ENCODE measurements at places on chromosomes 6 and 20. TPM values are rescaled to one million over a fixed set of nuclear protein-coding genes. Genes with fewer than 3 reads are reported as not detected.
A peak's percentile ranks its signal among the peaks of the same experiment; 100 is the strongest.

HLA-F gene
- total RNA-seq: 359 TPM

C6orf52 gene
- total RNA-seq: not detected

RSPO3 gene
- 1.9 TPM for total RNA-seq

FERMT1 gene
- 12.4 TPM for total RNA-seq

OARD1 gene
- 40.4 TPM for total RNA-seq

VIP gene
- 12.1 TPM for total RNA-seq

- no peak for DNase-seq
Observed at GRCh38 chr6:160253714-160254113, 4.9 kb downstream of the SLC22A2 start.

DNA sequence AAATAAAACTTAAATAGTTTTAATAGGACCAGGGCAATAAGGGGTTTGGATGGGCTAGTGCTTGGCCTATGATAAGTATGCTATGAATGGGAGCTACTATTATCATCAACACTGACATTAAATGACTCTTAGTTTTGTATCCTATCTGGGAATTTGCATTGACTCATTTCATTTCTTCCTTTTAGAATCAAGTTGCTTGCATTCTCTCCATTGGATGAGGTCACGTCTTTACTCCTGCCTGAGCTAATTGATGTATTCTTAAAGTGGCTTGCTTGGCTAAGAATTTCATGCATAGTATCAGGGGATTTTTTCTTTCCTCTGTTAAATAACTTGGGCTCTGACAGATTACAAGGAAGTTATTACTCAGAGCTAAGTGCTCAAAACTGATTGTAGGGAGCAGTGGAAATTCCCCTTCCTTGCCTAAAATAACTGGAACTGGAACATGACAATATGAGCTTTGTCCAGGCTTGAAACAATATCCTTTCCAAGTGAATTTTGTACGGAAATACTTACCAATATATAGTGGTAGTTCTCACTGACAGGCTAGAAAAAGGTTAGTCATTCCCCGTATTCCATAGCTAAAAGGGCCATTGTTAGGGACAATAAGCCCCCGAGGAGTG, 169.9 kb downstream of the BCAS1 start:
- DNase-seq: peak; percentile 0

- no peak for DNase-seq
Observed at GRCh38 chr6:68741501-68742386, 106.7 kb downstream of the ADGRB3 start.

DNA sequence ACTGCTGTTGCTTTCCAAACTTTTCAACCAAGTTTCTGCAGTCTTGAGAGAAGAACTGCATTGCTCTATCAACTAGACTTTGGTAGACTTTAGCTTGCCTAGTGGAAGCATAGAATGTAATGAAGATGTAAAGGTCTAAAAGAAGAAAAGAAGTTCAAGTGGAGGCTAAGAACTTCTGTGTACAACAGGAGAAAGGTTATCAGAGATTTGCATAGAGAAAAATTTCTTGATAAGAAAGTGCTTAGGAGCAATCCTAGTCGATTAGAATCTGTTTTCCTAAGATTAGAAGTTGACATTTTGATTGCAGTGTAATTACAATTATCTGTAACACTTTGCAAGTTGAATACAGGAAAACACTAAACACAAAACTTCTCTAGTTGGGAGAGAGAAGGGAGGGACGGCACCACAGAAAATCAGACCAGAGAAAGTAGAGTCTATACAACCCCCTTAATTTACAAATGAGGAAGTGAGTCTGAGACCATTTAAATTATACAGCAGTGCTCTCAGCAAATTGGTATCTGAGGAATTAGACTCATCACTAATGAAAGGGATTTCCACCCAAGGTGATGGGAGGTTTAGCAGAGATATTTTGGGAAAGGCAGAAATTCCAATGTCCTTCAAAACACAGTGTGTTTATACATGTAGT, 194.3 kb upstream of the MARCKS start:
- no peak for DNase-seq

- DNase-seq: no peak
Observed at GRCh38 chr6:123965894-123966293, 162.2 kb downstream of the NKAIN2 start.

DNA sequence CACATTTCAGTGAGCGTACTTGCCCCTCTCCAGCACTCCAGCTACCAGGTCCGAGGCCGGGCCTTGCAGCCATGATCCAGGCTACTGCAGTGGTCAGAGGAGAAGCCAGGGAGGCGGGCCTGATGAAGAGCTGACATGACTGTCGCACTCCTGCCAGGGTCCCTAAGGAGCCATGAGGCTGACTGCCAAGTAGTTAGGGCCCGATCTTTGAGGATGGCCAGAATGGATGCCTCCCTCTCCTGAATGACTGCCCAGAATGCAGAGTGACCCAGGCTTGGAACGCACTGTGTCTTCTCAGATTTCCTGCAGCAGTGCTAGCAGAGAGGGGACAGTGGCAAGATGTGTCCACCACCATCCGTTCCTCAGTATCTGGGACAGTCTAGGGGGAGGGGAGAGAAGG, 24.7 kb upstream of the LRFN2 start:
- DNase-seq: no peak

All from Peyer's patch (tissue), 4 donors.